ENCODE measurements at places on chromosomes 5 and 9.

GRCh38 chr5:126778675-126779403 lies 1.9 kb downstream of the LMNB1 start:
- no peak for DNase-seq

- no peak for DNase-seq
Measured at GRCh38 chr5:62732677-62733121, 154.1 kb downstream of the LRRC70 start.

- DNase-seq, result no peak
Measured at GRCh38 chr5:143176048-143176447, 227.4 kb downstream of the NR3C1 start.

DNA sequence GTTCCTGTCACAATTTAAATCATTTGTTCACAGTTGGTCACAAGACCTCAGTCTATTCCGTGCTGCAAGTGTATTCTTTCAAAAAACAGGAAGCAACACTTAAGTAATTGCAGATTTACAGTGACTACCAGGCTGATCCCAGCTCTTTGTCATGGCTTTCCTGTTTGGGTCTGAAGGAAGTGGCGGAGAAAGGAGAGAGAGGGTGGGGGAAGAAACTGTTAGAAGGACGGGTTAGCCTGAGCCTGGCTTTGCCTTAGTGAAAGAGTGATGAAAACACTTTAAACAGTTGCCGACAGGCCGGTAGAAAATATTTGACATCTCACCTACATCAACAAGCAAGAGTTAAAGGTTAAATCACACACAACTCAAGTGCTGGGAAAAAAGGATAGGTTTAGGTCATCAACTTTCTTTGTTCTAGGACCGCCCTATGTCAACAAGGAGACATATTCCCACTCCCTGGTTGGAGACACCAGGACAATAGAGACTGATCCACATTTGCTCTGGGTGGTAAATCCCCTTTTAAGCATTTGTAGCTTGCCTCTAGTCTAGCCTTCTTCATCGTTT lies 102.2 kb upstream of the DAB2 start:
- DNase-seq, result no peak

DNA sequence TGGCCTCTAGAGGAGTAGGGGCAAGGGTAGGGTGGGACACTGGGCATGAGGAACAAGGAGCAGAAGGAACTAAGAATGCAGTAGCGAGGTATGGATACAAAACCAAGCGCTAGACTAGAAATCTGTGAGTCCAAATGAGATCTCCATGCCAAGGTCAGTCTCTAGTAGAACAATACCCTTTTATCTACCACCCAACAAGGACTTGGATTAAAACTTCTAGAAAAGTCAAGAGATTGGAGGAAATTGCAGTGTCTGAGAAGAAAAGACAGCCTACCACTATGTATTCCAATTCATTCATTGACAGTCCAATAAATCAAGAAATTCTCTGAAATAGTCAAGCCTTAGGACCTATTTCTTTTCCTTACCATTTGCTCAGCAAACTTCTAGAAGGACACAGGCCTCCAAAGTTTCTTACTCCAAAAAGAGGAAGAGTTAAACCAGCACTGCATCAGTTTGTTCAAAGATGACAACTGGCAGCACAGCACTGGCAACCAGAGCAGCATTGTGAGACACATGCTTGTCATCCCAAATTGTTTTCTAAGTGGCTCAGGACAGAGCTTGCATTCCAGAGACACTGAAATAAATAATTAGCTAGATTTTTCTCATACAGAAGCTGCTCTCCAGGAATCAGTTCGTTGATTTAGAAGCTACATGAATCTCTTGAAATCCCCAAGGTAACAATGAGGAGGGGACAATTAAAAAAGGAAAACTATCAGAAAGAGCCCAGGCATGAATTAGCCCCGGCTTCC lies 22.6 kb downstream of the ABCA1 start:
- DNase-seq, result no peak

DNA sequence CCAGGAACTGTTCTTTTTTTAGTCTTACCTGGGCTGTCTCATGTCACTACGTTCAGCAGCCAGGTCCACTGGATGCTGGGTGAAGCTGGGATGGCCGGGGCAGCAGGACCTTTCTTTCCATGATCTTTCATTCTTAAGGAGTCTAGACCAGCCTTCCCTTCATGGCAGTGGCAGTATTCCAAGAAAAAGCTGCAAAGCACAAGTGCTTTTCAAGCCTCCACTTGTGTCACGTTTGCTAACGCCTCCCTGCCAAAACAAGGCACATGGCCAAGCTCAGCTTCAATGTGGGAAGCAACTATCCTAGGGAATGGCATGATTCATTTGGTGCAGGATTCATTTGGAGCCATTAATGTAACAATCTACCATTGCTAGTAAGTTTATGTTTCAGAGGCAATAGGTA lies 94.8 kb downstream of the RCL1 start:
- DNase-seq, result no peak

- no peak for DNase-seq
Measured at GRCh38 chr5:75610201-75610600, 1.1 kb upstream of the ANKDD1B start.
